ENCODE measurements at places on chromosomes 2 and 18.

- H3K4me1 ChIP-seq: no peaks in the 10 kb centered on the region
- H3K4me3 ChIP-seq: no peak overlapping the region
- H3K27ac ChIP-seq: no peak overlapping the region
These were observed 33.1 kb upstream of the TTR start for GRCh38 chr18:31558567-31558966.

DNA sequence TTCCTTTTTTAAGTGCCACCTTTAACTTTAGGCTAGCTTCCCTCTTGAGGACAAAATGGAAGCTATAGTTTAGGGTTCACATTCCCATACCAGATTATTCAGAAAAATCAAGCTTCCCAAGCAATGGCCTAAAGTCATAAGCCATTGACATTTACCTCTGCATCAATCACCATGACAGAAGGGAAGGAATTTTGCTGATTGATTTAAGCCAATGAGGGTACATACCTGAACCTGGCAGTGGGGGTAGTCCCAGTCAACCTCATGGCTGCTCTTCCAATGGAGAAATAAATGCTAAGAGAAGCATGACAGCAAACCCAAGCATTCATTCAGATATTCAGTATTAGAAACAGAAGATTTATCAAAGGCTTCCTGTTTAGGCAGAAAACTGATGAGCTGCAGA, 128.4 kb upstream of the CREB1 start:
- no peaks in the 10 kb centered on the region for H3K4me1 ChIP-seq
- no peaks in the 10 kb centered on the region for H3K36me3 ChIP-seq
- peaks cover 5% of the 10 kb centered on the region for H3K27me3 ChIP-seq

GRCh38 chr2:45607701-45608100, 3.4 kb downstream of the SRBD1 start:
- peaks cover 31% of the 10 kb centered on the region for H3K4me1 ChIP-seq
- no peaks in the 10 kb centered on the region for H3K27me3 ChIP-seq
- peaks cover 20% of the 10 kb centered on the region for H3K36me3 ChIP-seq
- no peak overlapping the region for H3K27ac ChIP-seq

- H3K36me3 ChIP-seq: no peaks in the 10 kb centered on the region
- no peaks in the 10 kb centered on the region for H3K27me3 ChIP-seq
- H3K4me3 ChIP-seq: no peak overlapping the region
- no peaks in the 10 kb centered on the region for H3K4me1 ChIP-seq
- no peak for DNase-seq
These were observed 105.9 kb downstream of the LYPD1 start for GRCh38 chr2:132564065-132564464.

DNA sequence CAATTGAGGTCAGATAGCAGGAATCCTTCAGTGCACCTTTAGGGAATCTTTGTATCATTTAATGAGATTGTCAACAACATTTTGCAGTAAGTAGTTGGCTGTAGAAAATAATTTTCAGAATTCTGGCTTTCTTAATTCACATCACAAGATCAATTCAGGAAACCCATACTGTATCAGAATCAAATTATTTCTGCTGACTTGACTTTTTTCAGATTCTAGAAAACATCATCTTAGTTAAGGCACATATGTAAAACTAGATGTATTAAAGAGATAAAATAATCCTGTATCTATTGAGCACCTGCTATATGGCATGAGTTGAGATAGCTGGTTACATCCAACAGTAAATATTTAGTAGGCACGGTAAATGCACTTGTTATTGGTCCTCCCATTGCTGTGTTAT, 791.4 kb downstream of the TDRD15 start:
- no peaks in the 10 kb centered on the region for H3K36me3 ChIP-seq
- H3K4me1 ChIP-seq: no peaks in the 10 kb centered on the region
- no peak overlapping the region for H3K4me3 ChIP-seq

- no peak overlapping the region for H3K4me3 ChIP-seq
- DNase-seq: no peak
- H3K36me3 ChIP-seq: peaks cover 58% of the 10 kb centered on the region
These were observed 81.5 kb downstream of the CD226 start for GRCh38 chr18:69866212-69866611.

DNA sequence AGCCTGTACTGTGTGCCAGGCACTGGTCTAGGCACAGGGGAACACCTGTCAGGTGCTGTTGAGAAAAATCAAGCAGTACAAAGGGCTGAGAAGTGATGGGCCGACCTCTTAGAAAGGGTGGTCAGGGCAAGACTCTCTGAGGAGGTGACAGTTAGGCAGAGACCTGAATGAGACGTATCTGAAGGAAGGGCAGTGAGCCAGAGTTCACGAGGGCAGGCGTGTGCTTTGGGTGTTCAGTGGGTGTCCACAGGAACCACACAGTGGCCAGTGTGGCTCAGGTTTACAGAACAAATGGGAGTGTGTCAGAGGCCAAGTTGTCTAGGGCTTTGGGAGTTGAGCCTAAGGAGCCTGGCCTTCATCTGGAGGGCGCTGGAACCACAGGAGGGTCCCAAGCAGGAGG, 6.2 kb downstream of the ARMC9 start:
- H3K27me3 ChIP-seq: peaks cover 26% of the 10 kb centered on the region
- no peak overlapping the region for H3K4me3 ChIP-seq
- no peaks in the 10 kb centered on the region for H3K4me1 ChIP-seq
- no peak overlapping the region for H3K27ac ChIP-seq

GRCh38 chr2:31962757-31963361, 47.9 kb downstream of the MEMO1 start:
- peaks cover 37% of the 10 kb centered on the region for H3K4me1 ChIP-seq
- peak; percentile 29 for DNase-seq
- H3K27me3 ChIP-seq: no peaks in the 10 kb centered on the region
- H3K27ac ChIP-seq: no peak overlapping the region
- no peak overlapping the region for H3K4me3 ChIP-seq
- peaks cover 13% of the 10 kb centered on the region for H3K36me3 ChIP-seq

GRCh38 chr2:134838143-134838620, at the start of gene ACMSD:
TSS of gene ACMSD (plus strand) at chr2:134838616. CDS start at chr2:134838683, 67 bp downstream.
- no peak within 1 kb of the TSS for H3K4me3 ChIP-seq
- no peak within 1 kb of the TSS for H3K27ac ChIP-seq
- no peaks in the 10 kb centered on the region for H3K4me1 ChIP-seq
- H3K36me3 ChIP-seq: no peaks in the 10 kb centered on the region

DNA sequence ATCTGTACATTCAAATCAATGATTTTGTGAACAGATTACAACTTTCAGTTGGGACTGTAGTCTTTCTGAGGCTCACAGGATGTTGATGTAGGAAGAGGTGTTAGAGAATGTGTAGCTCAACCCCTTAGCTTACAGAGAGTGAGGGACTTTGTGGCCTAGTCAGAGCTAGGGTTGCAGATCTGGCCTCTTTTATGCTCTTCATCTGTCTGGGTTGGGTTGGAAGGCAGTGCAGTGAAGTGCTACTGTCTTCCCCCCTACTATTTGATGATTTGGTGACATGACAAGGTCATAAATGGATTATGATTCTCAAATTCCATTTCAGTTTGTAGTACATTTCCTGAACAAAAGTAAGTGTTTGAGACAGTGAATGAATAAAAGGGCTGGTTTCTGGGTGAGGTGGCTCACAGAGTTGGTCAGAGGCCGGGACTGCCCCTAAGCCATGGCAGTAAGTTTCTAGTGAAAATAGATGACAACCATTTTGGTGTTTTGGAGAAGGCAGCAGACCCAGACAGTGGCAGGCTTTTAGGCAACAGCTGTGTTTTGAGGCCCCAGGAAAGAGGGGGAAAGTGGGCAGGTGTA, 21.6 kb downstream of the MAP4K4 start:
- H3K27me3 ChIP-seq: no peaks in the 10 kb centered on the region
- peaks cover 90% of the 10 kb centered on the region for H3K4me1 ChIP-seq
- H3K4me3 ChIP-seq: peak overlapping the region; percentile 13
- peak; percentile 56 for DNase-seq
- peak overlapping the region; percentile 92 for H3K27ac ChIP-seq
- H3K36me3 ChIP-seq: peaks cover 71% of the 10 kb centered on the region

DNA sequence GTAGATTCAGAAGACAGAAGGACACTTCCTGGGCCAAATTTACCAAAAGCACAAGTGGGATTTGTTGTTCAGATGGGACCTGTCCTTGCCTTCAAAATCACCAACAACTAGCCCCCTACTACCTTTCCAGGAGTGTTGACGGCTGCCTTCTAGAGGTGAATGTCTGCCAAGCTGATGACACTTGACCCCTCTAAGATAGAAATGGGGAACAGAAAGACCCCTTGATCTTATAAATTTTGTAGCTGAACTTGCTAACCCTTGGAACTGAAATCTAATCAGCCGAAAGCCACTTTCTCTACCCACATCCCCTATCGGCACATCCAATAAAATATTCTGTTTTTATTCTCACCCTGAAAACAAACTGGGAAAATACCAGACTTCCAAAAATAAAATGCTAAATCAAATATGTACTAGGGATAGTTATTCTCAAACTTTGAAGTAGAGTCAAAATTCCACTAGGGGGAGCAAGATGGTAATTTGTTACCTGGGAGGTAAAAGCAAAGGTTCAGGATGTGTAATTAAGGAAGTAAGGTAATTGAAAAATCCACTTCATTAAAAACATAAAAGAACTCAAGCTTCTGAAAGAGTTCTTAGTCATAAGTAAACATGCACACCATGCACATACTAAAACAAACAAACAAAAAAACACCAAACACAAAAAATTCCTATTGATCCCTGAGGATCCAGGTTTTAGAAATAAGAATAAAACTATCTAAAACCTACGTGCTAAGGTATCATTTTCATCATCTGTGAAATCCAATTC, 119.2 kb downstream of the ANKRD44 start:
- H3K27ac ChIP-seq: peak overlapping the region; percentile 7
- peaks cover 77% of the 10 kb centered on the region for H3K4me1 ChIP-seq
- H3K4me3 ChIP-seq: no peak overlapping the region
- no peak for DNase-seq
- no peaks in the 10 kb centered on the region for H3K27me3 ChIP-seq

GRCh38 chr2:64812285-64812684, 158.6 kb upstream of the SERTAD2 start:
- peaks cover 11% of the 10 kb centered on the region for H3K4me1 ChIP-seq
- H3K4me3 ChIP-seq: no peak overlapping the region
- H3K27me3 ChIP-seq: peaks cover 3% of the 10 kb centered on the region
- DNase-seq: no peak
- H3K36me3 ChIP-seq: no peaks in the 10 kb centered on the region

DNA sequence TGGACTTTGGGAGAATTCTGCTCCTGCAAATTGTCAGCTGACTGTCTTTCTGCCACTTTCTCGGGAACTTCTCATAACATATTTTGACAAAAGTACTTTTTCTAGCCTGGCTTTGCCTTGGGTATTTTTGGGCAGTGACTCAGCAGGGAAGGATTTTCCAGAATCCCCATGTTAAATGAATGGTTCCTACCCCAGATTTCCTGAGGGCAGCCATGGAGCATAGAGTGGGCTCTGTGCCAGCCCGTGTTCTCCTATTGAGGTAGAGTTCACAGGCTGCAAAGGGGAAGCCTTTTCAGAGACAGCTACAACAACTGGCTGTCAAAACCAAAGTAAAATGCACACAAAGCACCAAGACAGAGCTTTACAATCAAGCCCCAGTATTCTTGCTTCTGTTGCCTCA, 59.8 kb downstream of the BMP10 start:
- H3K4me3 ChIP-seq: no peak overlapping the region
- H3K4me1 ChIP-seq: peaks cover 24% of the 10 kb centered on the region
- H3K36me3 ChIP-seq: peaks cover 80% of the 10 kb centered on the region
- no peaks in the 10 kb centered on the region for H3K27me3 ChIP-seq
- no peak for DNase-seq

- no peak for DNase-seq
- H3K4me3 ChIP-seq: no peak overlapping the region
- no peaks in the 10 kb centered on the region for H3K27me3 ChIP-seq
- H3K27ac ChIP-seq: peak overlapping the region; percentile 83
These were observed 48.0 kb downstream of the COA5 start for GRCh38 chr2:98560256-98560771.

- H3K4me1 ChIP-seq: no peaks in the 10 kb centered on the region
- H3K27me3 ChIP-seq: peaks cover 13% of the 10 kb centered on the region
- H3K36me3 ChIP-seq: no peaks in the 10 kb centered on the region
- peak; percentile 24 for DNase-seq
- no peak overlapping the region for H3K4me3 ChIP-seq
- H3K27ac ChIP-seq: no peak overlapping the region
These were observed 85.9 kb upstream of the CCBE1 start for GRCh38 chr18:59783138-59783537.

DNA sequence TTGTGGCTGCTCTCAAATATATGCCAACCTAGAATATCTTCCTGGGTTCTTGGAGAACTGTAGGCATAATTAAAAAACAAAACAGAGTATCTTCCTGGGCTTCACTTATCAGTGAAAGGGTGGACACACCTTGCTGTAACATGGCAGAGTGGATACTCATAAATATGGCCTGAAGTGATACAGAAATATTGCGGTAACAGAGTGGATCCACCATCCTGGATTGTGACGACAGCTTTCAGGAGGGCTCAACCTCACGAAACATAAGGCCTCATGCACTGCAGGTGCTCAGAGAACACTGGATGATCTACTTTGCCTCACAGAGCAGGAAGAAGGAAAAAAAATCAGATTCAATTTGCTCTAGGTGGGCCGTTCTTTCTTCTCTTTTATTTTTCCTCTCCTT, 336.0 kb downstream of the NBAS start:
- H3K4me1 ChIP-seq: no peaks in the 10 kb centered on the region
- H3K4me3 ChIP-seq: no peak overlapping the region
- H3K36me3 ChIP-seq: peaks cover 9% of the 10 kb centered on the region
- H3K27ac ChIP-seq: no peak overlapping the region
- DNase-seq: no peak
- H3K27me3 ChIP-seq: no peaks in the 10 kb centered on the region

DNA sequence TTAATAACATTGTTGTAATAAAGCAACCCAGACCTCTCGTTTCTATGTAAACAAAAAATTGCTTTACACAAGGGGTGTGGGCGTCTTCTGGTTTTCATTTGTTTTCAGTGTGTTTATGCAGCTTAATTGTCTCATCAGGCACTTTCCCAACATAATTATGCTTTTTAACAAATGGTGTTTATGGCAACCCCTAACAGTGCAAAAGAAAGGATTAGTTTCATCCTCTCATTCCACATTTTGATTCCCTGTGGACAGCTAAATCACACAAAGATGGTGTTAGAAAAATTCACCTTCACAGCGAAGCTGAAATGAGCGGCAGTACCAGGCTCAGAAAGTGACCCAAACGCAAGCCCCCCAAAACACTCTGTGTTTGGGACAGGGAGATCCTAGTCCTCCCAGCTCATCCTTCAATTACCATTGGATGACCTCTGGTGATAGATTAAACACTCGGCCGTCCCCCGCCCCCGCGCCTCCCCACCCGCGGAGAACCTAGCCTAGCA, 724 bp downstream of the FTCDNL1 start:
- H3K4me1 ChIP-seq: peaks cover 12% of the 10 kb centered on the region
- peaks cover 24% of the 10 kb centered on the region for H3K27me3 ChIP-seq
- DNase-seq: no peak

- no peak for DNase-seq
- no peak overlapping the region for H3K27ac ChIP-seq
- peaks cover 8% of the 10 kb centered on the region for H3K4me1 ChIP-seq
- peaks cover 41% of the 10 kb centered on the region for H3K36me3 ChIP-seq
- H3K4me3 ChIP-seq: no peak overlapping the region
- no peaks in the 10 kb centered on the region for H3K27me3 ChIP-seq
These were observed 38.1 kb upstream of the SCLY start for GRCh38 chr2:238022594-238023157.

GRCh38 chr2:70685771-70686171, 82.2 kb downstream of the ADD2 start:
- peaks cover 1% of the 10 kb centered on the region for H3K36me3 ChIP-seq
- no peak overlapping the region for H3K4me3 ChIP-seq
- DNase-seq: no peak
- H3K4me1 ChIP-seq: no peaks in the 10 kb centered on the region
- H3K27ac ChIP-seq: no peak overlapping the region

- DNase-seq: no peak
- H3K27ac ChIP-seq: no peak overlapping the region
- H3K4me1 ChIP-seq: no peaks in the 10 kb centered on the region
- no peaks in the 10 kb centered on the region for H3K36me3 ChIP-seq
- H3K27me3 ChIP-seq: no peaks in the 10 kb centered on the region
These were observed 392.3 kb upstream of the TNP1 start for GRCh38 chr2:217252181-217252580.
